BE2C (cell line): ENCODE measurements at places on chromosomes 6 and 20.

DNA sequence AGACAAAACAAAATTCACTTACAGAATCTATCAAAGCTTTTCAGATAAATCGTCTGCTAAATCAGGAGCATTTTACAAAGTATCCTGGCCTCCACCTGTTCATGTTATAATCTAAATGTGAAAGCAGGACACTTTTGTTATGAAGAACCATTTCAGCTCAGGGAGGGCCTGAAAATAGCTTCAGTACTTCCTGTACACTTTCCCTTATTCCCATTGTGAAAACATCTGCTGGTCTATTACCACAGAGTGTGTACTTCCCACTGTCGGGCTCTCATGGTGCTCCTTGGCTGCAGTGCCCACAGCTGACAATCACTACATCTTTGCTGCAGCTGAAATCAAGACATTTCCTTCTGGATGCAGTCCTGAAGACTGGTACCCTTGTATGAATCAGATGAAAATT is 128.1 kb downstream of the OPRM1 start:
- DNase-seq = no peak

GRCh38 chr6:99187429-99187828 is 162.0 kb downstream of the FAXC start:
- no peak for DNase-seq

GRCh38 chr20:60144974-60145527 is 186.8 kb downstream of the CDH26 start:
- no peak for DNase-seq

GRCh38 chr6:150212778-150213177 is 69.9 kb downstream of the PPP1R14C start:
- DNase-seq = no peak

DNA sequence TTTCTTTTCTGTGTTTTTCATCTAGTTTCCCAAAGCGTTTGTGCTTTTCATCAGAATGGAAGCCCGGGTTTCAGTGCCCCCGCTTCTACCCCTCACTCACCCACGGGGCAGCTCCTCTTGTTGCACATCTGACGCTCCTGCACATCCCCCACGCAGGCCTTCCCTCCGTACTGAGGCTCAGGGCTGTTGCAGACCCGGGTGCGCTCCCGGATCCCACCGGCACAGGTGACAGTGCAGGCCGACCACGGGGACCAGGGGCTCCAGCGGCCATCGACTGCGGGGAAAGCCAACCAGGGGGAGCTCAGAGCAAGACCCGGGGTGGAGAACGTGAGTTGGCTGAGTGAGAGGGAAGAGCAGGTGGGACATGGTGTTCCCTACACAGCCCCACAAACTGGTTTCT is 19.0 kb downstream of the THBS2 start:
- no peak for DNase-seq

DNA sequence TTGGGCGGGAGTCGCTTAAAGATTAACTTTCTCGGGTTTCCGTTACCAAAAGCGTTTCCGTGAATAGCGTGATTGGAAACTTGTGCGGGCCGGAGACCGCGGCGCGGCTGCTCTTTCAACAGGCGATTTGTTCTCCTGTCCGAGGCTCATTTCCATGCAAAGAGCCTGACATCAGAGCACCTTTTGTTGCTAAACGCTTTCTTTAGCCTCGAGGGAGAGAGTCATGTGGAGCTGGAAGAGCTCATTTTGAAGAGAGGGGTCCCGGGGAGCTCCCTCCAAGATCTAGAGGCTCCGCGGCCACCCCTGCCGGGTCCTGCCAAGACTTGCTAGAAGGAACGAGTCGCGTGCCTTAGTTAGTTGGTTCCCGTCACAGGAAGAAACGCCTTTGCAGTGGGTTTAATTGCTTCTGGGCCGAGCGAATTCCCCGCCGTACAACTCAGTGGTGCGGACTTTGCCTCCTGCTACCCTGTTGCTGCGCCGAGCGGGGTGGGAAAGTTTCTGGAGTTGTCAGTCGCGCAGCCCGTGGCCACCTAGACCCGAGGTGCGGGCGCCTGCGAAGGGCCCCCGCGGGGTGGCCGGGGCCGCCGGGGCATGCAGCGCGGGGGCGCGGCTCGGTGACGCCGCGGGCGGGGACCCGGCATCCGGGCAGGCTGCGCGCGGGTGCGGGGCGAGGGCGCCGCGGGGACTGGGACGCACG is at the start of gene SASH1:
Gene SASH1, plus strand, starts transcription at position 489 of the 697 bp plus-strand sequence. CDS start 230 bp downstream, outside the sequence.
- DNase-seq = peak; percentile 13

GRCh38 chr6:4973982-4974745 is 29.7 kb downstream of the RPP40 start:
- no peak for DNase-seq

- no peak for DNase-seq
Measured at GRCh38 chr6:43254138-43254817, 11.0 kb downstream of the TTBK1 start.

DNA sequence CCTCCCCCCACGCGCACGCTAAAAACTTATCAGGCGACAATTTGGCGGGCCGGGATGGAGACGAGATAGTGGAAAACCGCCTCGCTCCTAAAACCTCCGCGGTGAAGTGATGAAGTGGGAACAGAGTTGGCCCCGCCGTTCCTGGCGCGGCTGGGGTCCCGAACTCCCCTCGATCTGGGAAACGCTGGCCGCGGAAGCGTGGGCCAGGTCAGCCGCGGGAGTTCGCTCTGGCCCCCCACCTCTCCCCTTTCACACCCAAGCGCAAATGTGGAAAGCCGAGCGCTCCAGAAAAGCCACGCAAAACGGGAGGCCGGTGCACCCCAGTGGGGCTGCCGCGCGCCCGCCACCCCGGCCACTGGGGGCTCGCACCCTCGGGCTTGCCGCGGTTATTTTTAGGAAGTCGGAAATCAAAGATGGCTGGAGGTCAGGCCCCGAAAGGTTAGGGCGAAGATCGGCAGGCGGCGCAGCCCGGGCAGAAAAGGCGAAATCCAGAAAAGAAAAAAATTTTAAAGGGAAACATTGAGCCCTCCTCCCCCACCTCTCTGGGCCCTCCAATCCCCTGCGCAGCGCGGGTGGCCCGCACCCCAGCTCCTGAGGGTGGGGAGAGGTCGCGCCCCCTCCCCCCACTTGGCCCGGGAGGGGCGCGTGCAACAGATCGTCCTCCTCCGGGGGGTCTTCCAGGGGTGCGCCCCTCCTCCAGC is 1.0 kb downstream of the SALL4 start:
- DNase-seq = peak; percentile 12

DNA sequence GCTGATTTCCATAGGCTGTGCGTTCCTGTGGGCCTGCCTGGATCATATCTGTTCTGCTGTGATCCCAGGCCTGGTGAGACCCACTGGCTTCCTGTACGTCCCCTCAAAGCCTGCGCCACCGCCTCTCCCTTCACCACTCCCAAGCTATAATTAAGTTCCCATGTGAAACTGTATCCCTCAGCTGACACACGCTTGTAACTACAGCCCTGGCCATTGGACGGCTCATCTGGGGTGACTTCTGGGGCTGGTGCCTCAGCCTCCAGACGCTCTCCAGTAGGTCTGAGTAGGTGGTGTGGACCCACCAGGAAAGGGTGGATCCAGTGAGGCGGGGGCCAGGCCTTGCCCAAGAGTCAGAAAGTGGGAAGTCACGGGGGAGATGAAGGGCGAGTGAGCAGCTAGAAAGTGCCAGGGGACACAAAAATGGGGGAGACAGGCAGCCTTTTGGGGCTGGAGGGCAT is 21.0 kb downstream of the PPARD start:
- DNase-seq = peak; percentile 89

DNA sequence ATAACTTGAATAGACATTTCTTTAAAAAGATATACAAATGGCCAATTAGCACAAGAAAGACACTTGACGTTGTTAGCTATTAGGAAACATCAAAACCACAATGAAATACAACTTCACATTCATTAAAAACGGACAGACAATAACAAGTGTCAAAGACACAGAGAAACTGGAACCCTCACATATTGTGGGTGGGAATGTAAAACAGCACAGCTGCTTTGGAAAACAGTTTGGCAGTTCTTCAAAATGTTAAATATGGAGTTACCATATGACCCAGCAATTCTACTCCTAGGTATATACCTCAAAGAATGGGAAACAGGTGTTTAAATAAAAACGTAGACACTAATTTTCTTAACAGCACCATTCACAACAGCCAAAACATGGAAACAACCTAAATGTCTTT is 100.5 kb upstream of the SLC22A23 start:
- no peak for DNase-seq
